Stimulated activated CD8-positive, alpha-beta memory T cell treated with anti-CD3 and anti-CD28 coated beads, Interleukin-4, amount 100 ng/mL, for 24 hours (primary cell): ENCODE measurements at places on chromosomes 13 and 19.
A peak's percentile ranks its signal among the peaks of the same experiment; 100 is the strongest.

DNA sequence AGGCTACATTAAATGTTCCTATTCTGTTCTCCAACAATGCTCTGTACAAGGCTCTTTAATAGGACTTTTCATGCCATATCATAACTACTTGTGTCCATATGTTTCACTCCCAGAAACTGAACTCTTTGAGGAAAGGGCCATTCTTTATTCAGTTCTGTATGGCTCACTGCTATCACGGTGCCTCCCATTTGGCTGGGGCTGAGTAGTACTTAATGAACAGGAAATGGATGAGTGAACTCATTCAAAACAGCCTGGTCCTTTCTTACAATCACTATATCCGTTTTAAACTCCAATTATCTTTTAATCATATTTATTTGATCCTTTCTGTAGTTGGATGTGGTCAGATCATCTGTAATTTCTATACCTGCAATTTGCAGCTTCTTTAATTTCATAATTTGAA lies 410.6 kb downstream of the TBC1D4 start:
- no peak for DNase-seq

- no peak for DNase-seq
Observed at GRCh38 chr19:13782537-13782936, 8.3 kb downstream of the C19orf53 start.

DNA sequence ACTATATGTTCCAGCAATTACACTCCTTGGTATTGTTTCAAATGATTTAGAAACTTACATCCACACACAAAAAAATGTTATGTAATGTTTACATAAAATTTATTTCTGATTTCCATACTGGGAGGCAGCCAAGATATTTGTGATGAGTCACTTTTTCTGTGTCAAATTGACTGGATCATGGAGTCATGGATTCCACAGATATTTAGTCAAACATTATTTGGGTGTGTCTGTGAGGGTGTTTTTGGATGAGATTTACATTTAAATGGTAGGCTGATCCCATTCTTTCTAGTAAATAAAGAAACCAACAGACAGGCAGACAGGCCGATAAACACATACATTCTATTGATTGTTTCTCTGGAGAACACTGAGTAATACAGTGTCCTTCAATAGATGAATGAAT lies 562.8 kb downstream of the SLITRK6 start:
- no peak for DNase-seq

DNA sequence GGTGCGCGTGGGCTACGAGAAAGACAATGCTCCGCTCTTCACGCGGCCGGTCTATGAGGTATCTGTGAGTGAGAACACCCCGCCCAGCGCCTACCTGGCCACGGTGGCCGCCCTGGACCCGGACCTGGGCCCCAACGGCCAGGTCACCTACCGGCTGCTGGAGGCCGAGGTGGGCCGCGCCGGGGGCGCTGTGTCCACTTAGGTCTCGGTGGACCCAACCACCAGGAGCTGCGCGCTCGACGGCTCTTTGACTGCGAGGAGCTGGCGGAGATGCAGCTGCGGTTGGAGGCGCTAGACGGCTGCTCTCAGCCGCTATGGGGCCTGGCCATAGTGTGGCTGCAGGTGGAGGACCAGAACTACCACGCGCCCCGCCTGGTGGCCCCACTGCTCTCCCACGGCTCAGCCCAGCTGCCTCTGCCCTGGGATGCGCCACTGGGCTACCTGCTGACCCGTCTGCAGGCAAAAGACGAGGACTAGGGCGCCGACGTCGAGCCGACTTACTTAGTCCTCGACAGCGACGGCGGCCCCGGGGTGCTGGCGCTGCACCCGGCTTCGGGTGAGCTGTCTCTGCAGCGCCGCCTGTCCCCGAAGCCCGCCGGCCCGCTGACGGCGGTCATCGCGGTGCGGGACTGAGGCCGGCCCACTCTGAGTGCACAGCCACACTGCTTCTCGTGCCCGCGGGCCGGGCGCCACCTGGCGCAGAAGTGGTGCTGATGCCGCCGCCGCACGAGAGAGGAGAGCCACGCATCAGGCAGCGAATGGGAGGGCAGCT lies 173.0 kb downstream of the OLFM4 start:
- no peak for DNase-seq

DNA sequence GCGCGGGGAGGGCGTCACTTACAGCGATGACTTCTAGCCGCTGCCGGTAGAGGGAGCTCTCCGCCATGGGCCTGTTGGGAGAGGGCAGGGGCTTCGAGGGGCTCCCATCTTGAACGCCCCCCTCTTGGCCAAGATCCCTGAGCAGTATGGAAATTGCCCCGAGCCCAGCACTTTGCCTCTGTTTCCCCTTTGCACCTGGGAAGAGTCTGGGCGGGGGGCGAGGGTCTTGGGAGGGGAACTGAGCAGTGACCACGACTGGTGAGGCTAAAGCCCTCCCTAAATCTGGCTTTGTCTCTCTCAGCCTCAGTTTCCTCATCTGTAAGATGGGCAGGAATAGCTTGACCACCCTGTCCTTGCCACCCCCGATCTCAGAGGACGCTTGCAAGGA lies 2.8 kb downstream of the PALM3 start:
- DNase-seq, result no peak

GRCh38 chr19:40383668-40384248 lies 6.2 kb downstream of the HIPK4 start:
- no peak for DNase-seq

DNA sequence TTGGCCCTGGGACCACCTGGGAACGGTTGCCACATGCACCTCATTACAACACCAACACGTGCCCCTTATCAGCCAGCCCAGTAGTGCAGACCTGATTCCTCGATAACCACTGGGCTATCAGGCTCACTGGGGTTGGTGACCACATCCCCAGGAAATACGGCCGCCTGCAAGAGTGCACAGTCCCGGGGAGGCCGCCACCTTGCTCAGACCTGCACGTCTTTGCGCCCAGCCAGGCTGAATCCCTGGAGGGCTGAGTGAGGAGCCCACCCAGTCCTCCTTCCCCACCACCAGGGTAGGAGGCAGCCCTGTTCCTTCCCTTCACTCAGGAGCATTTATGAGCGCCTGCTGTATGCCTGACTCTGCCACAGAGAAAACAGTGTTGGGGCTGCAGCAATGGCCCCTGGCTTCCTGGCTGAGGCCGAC lies 67.8 kb downstream of the CEBPG start:
- DNase-seq, result no peak

DNA sequence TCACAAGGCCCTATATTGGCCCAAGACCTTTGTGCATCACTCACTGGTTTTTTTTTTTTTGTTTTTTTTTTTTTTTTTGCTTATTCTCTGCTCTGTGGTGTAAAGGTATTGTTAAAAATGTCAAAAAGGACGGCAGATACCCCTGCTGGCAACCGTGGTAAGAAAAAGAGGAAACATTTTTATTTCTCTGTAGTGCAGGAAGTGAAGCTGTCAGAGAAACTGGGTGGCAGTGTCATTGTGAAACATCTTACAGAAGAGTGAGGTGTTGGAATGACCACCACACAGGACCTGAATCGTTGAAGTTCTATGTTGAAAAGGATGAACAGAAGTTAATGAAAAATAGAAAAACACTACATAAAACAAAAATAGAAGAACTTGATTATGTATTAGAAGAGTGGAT lies 346.4 kb downstream of the FGF9 start:
- DNase-seq, result no peak

DNA sequence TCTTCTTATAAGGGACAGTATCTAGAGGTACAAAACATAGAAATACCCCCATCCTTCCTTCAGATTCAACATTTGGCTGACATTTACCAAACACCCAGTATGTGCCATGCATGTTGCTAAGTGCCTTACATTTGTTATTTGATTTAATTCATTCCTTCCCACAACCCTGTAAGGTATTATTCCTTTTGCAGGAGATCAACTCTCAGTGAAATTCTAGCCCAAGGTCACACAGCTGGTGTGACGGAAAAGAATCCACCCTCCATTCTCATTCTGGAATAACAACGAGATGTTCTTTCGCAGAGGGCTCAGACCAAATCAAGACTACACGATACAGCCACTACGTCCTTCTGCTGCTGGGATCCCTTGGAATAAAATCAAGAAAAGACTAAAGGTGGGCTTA lies 67.8 kb downstream of the C13orf42 start:
- no peak for DNase-seq

GRCh38 chr13:50244355-50244712 lies 229.1 kb downstream of the KCNRG start:
- no peak for DNase-seq

DNA sequence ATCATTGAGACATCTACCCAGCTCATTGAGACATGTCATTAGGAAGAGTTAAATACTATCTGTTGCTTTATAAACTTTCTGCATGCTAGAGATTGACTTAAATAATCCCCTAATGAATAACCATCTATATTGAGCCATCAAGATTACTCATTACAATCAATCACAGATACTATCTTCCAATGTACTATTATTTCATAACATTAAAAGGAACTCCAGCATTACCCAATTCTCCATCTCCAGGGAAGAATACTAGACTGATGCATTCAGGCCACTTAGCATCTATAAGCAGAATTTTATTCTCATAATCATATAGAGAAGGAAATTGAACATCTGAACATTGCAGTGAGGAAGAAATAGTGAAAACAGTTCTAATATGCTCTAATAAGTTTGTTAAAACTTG lies 8.0 kb downstream of the EPSTI1 start:
- no peak for DNase-seq

- no peak for DNase-seq
Observed at GRCh38 chr13:39565036-39565949, 37.7 kb downstream of the LHFPL6 start.

DNA sequence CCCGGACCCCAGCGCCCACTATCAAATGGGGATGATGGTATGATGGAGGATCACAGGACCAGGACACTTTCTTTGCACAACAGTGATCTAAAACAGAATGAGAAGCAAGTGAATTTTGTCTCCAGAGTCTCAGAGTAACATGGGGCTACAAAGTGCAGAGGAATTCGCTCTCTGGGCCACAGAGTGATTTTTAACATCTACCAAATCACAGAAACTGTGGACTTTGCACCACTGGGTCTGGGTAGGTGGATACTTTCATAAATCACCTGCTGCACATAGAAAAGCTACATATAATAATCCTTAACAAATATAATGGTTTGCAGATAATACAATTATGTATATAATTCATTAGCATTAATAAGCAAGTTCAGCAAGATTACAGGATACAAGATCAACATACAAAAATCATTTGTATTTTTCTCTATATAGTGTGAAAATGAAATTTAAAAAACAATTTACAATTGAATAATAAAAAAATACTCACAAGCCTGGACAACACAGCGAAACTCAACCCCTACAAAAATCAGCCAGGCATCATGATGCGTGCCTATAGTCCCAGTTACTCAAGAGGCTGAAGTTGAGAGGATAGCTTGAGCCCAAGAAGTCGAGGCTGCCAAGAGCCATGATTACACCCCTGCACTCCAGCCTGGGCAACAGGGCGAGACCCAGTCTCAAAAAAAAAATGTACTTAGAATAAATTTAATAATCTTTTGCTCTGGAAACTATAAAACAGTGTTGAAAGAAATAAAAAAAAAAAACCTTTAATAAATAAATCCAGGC lies 60.3 kb upstream of the EEF1AKMT1 start:
- no peak for DNase-seq

GRCh38 chr19:1882089-1882785 lies 3.1 kb downstream of the ABHD17A start:
- peak; percentile 65 for DNase-seq

- DNase-seq, result no peak
Observed at GRCh38 chr13:98083936-98084335, 59.0 kb upstream of the FARP1 start.

GRCh38 chr13:104571161-104571892 lies 1505.1 kb upstream of the SLC10A2 start:
- no peak for DNase-seq

DNA sequence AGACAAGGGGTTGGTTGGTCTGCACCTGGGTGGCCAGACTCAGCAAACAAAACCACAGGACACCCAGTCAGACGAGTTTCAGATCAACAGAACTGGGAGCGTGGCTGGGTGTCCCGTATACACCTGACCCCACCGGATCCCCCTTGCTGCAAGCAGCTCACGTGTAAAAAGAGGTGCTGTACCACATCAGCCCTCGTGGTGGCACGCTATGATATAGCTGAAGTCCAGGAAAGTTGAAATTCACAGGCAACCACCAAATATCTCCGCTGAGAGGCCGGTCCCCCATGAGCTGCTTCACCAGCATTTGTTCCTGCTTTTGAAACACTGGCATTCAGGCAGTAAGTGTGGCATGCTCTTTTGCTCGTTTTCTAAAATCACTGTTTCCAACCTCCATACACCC lies 92.3 kb downstream of the TUBA3C start:
- no peak for DNase-seq

DNA sequence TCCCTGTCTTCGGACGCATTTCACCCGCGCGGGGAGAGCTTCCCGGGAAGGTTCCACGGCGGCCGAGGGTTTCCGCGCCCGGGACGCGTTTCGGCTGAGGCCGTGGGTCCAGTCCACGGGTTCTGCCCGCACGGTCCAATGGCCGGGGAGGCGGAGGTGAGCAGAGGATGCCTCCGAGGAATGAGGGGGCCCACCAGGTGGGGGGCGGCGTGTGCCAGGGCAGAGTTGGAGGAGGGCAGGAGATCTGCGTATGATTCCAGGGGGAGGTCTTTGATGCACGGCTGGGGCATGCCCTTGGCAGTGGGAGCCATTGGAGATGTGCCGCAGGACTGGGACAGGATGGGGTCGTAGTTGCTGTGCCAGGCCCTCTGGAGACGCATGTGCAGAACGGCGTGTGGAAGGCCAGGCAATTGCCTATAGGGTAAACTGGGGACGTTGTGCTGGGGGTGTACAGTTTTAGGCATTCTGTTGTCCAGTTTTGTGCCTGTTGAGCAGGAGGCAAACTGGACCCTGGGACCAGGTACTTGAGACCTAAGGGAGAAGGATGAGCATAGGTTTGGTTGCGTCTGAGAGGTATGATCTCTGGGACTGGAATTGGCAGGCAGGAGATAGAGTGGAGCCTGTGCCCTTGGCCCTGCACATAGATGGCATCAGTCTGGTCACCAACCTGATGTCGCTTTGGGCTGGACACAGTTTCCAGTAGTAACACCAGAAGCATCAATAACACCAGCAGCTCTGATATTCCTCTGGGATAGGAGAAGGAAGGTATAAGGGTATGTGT lies 751 bp downstream of the ZNF584 start:
- DNase-seq, result no peak

DNA sequence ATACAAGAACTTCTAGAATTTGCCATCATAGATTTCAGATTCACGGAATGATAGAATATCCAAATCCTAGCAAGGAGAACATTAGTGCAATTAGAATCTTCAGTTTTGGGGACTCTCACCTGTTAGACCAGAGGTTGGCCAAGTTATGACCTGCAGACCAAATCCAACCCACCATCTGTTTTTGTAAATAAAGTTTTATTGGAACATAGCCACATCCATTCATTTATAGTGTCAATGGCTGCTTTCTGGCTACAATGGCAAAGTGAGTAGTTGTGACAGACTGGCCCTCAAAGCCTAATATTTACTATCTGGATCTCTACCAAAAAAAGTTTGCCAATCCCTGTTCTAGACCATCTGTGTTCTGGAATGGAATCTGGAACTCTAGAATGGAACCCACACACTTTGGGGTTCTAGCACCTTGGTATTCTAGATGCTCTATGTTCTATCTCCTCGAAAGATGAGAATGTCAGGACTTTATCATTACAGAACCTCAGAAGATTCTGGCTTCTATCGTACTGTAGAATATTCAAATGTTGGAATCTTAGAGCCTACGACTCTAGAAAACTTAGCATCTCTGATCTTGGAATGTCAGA lies 2.5 kb downstream of the KPTN start:
- no peak for DNase-seq
